ENCODE measurements at places on chromosomes 4 and X.

- no peak for DNase-seq
- no peak overlapping the region for H3K4me3 ChIP-seq
- no peaks in the 10 kb centered on the region for H3K36me3 ChIP-seq
Measured at GRCh38 chrX:8413279-8413678, 51.4 kb upstream of the VCX3B start.

DNA sequence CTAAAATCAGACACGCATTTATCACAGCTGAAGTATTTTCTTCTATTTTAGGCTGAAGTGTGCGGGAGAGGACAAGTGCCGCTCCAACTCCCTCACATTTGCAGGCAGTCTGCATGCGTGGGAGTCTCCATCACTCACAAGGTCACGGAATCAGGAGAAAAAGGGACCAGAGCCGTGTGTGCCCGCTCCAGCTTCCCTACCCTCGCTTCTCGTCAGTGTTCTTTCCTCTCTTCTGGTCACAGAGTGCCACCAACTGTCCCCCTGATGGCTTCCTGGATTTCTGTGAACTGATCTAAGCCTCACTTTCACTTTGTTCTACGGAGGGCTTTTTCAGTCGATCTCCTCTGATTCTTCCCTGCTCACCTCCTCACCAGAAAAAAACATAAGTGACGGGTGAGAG, 407.4 kb upstream of the AADAT start:
- H3K4me3 ChIP-seq: no peak overlapping the region
- peak; percentile 14 for DNase-seq
- H3K36me3 ChIP-seq: no peaks in the 10 kb centered on the region
- no peaks in the 10 kb centered on the region for H3K4me1 ChIP-seq

DNA sequence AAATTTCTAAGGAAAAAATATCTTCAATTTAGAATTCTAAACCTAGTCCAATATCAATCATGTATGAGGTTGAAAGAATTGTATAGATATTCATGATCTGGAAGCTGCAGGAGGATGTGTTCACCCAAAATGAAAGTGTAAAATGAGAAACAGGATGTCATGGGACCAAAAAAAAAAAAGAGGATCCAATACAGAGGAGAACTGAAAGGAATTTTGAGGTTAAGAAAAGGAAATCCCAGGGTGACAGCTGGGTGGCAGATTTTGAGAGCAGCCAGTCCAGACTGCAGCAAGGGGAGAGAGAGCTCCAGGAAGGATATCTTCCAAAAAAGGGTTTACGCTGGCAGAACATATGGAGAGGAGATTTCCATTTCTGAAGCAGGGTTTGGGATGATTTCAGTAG, 38.9 kb downstream of the TLR10 start:
- no peak overlapping the region for H3K4me3 ChIP-seq
- DNase-seq: peak; percentile 27
- H3K27me3 ChIP-seq: no peaks in the 10 kb centered on the region

DNA sequence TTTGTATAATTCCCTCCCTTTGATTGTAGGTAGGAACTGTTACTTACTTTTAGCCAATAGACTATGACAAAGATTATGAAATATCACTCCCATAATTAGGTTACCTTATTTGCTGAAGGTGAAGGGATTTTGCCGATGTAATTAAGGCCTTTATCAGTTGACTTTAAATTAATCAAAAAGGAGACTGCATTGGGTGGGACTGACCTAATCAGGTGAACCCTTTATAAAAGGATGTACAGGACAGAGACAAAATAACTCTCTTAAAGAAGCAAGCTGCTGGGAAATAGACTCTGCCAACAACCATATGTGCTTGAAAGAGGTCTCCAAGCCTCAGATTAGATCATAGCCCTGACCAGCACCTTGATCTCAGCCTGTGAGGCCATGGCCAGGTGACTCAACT, 167.6 kb downstream of the SOX3 start:
- H3K27me3 ChIP-seq: no peaks in the 10 kb centered on the region
- H3K27ac ChIP-seq: no peak overlapping the region
- no peak for DNase-seq
- H3K36me3 ChIP-seq: no peaks in the 10 kb centered on the region

GRCh38 chrX:11382930-11383329, 89.7 kb downstream of the AMELX start:
- no peak overlapping the region for H3K27ac ChIP-seq
- H3K4me3 ChIP-seq: no peak overlapping the region
- DNase-seq: no peak
- no peaks in the 10 kb centered on the region for H3K27me3 ChIP-seq
- no peaks in the 10 kb centered on the region for H3K36me3 ChIP-seq
- peaks cover 2% of the 10 kb centered on the region for H3K4me1 ChIP-seq

GRCh38 chr4:69576251-69576877, 63.1 kb downstream of the UGT2A2 start:
- no peak for DNase-seq
- H3K4me1 ChIP-seq: no peaks in the 10 kb centered on the region
- no peak overlapping the region for H3K27ac ChIP-seq
- no peaks in the 10 kb centered on the region for H3K27me3 ChIP-seq
- H3K4me3 ChIP-seq: no peak overlapping the region

- no peaks in the 10 kb centered on the region for H3K4me1 ChIP-seq
- peaks cover 7% of the 10 kb centered on the region for H3K36me3 ChIP-seq
- H3K27me3 ChIP-seq: no peaks in the 10 kb centered on the region
- no peak overlapping the region for H3K4me3 ChIP-seq
Measured at GRCh38 chrX:115652221-115652620, 91.2 kb downstream of the PLS3 start.

DNA sequence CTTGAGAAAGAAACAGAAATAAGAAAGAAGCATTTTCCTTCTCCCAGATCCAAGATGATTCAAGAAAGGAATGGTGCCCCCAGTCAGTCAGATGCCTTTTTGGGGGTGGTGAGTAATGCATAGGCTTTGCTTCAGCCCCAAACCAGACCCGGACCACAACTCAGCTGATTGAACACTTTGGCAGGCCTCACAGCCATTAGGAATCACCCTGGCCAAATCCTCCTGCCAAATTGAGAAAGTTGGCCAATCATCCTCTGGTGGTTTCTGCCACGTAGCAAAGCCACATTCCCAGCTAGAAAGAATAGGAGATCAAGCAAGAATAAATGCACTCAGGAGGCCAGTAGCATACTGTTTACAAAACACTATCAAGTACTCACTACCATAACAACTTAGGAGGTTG, 33.7 kb downstream of the FRMD7 start:
- H3K36me3 ChIP-seq: no peaks in the 10 kb centered on the region
- H3K27ac ChIP-seq: no peak overlapping the region
- H3K27me3 ChIP-seq: no peaks in the 10 kb centered on the region

DNA sequence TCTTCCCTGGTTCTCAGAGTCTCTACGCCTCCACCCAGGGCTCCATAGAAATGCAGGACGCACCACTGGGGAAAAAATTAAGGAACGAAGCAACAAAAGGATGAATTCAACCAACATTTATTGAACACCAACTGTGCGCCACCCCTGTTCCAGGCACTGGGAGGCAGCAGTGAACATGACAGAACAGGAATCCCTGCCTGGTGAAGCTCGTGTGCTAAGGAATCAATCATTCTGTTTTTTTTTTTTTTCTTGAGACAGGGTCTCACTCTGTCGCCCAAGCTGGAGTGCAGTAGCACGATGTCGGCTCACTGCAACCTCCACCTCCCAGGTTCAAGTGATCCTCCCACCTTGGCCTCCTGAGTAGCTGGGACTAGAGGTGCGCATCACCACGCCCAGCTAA, 1.9 kb upstream of the FTSJ1 start:
- no peak overlapping the region for H3K27ac ChIP-seq
- no peak overlapping the region for H3K4me3 ChIP-seq
- peaks cover 7% of the 10 kb centered on the region for H3K36me3 ChIP-seq
- peaks cover 24% of the 10 kb centered on the region for H3K4me1 ChIP-seq
- DNase-seq: peak; percentile 38

GRCh38 chr4:38861791-38862190, 5.2 kb upstream of the TLR6 start:
- no peaks in the 10 kb centered on the region for H3K27me3 ChIP-seq
- no peaks in the 10 kb centered on the region for H3K36me3 ChIP-seq
- H3K4me1 ChIP-seq: peaks cover 5% of the 10 kb centered on the region

- peak overlapping the region; percentile 76 for H3K4me3 ChIP-seq
- H3K36me3 ChIP-seq: no peaks in the 10 kb centered on the region
- H3K4me1 ChIP-seq: no peaks in the 10 kb centered on the region
- peaks cover 35% of the 10 kb centered on the region for H3K27me3 ChIP-seq
Measured at GRCh38 chr4:3041192-3042142, 32.9 kb downstream of the HTT-AS start.

DNA sequence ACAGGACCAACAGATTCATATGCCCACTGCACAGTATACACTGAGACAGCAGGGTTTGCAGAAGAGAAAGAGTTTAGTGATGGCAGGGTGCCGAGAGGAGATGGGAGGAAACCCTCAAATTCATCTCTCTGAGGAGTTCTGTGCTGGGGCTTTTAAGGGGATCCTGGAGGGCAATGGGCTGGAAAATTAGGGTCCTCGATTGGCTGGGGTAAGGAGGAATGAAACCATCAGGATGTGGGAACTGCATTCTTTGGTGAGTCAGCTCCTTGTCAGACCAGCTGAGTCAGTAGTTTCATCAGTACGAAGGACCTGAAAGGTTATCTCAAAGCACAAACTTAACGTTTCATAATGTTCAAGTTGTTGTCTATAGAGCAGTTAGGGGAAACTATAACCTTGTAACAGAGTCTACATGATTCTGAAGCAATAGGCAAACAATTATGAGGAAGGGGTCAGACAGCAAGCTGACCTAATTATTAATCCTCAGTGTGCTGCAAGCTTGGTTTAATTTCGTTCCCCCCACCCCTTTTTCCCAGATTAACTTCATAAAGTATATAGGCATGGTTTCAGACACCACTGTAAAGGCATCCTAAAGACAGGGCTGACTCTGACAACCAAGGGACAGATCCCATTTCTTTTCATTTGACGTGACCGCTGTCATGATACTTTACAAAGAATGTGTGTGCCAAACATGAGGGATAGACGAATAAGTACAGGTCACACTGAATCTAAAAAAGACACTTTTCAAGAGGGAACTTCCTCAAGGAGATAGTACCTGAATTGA, 1.5 kb upstream of the MSMO1 start:
- no peak overlapping the region for H3K4me3 ChIP-seq
- peak; percentile 76 for DNase-seq
- H3K27ac ChIP-seq: peak overlapping the region; percentile 65
- peaks cover 10% of the 10 kb centered on the region for H3K4me1 ChIP-seq

- no peaks in the 10 kb centered on the region for H3K4me1 ChIP-seq
- H3K27ac ChIP-seq: no peak overlapping the region
- H3K36me3 ChIP-seq: no peaks in the 10 kb centered on the region
- H3K27me3 ChIP-seq: no peaks in the 10 kb centered on the region
- H3K4me3 ChIP-seq: no peak overlapping the region
Measured at GRCh38 chr4:97150966-97151365, 992.3 kb downstream of the STPG2 start.

GRCh38 chr4:17124767-17125166, 226.3 kb upstream of the LDB2 start:
- H3K27me3 ChIP-seq: no peaks in the 10 kb centered on the region
- no peak overlapping the region for H3K4me3 ChIP-seq
- no peak overlapping the region for H3K27ac ChIP-seq
- H3K36me3 ChIP-seq: no peaks in the 10 kb centered on the region
- DNase-seq: no peak
- no peaks in the 10 kb centered on the region for H3K4me1 ChIP-seq

GRCh38 chr4:160159457-160159856, 1056.6 kb downstream of the RAPGEF2 start:
- H3K4me1 ChIP-seq: no peaks in the 10 kb centered on the region
- no peak overlapping the region for H3K27ac ChIP-seq
- H3K4me3 ChIP-seq: no peak overlapping the region
- no peaks in the 10 kb centered on the region for H3K27me3 ChIP-seq
- H3K36me3 ChIP-seq: peaks cover 2% of the 10 kb centered on the region
- DNase-seq: no peak

GRCh38 chr4:163866728-163867315, 372.3 kb downstream of the TMA16 start:
- no peak overlapping the region for H3K27ac ChIP-seq
- H3K4me1 ChIP-seq: no peaks in the 10 kb centered on the region
- H3K27me3 ChIP-seq: no peaks in the 10 kb centered on the region
- peak; percentile 80 for DNase-seq
- no peaks in the 10 kb centered on the region for H3K36me3 ChIP-seq

GRCh38 chrX:107484002-107484726, 34.7 kb downstream of the FRMPD3 start:
- DNase-seq: peak; percentile 24
- H3K4me1 ChIP-seq: no peaks in the 10 kb centered on the region
- no peak overlapping the region for H3K4me3 ChIP-seq
- H3K36me3 ChIP-seq: no peaks in the 10 kb centered on the region
- no peak overlapping the region for H3K27ac ChIP-seq
- peaks cover 70% of the 10 kb centered on the region for H3K27me3 ChIP-seq

GRCh38 chr4:139028191-139028661, 12.6 kb downstream of the NOCT start:
- H3K27me3 ChIP-seq: no peaks in the 10 kb centered on the region
- H3K27ac ChIP-seq: no peak overlapping the region
- peaks cover 4% of the 10 kb centered on the region for H3K36me3 ChIP-seq
- no peak for DNase-seq
- no peak overlapping the region for H3K4me3 ChIP-seq
- peaks cover 7% of the 10 kb centered on the region for H3K4me1 ChIP-seq

DNA sequence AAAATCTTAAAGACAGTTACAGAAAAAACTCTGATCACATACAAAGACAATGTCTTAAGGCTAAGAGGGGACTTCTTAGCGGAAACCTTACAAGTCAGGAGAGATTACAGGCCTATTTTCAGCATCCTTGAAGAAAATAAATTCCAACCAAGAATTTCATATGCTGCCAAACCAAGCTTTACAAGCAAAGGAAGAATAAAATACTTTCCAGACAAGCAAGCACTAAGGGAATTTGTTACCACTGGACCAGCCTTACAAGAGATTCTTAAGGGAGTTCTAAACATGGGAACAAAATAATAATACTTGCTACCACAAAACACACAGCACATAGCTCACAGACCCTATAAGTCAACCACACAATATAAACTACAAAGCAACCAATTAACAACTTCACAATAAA, 255.8 kb upstream of the ZFP42 start:
- no peaks in the 10 kb centered on the region for H3K36me3 ChIP-seq
- no peaks in the 10 kb centered on the region for H3K4me1 ChIP-seq
- no peak overlapping the region for H3K4me3 ChIP-seq
- H3K27ac ChIP-seq: no peak overlapping the region
- H3K27me3 ChIP-seq: no peaks in the 10 kb centered on the region

- H3K4me1 ChIP-seq: peaks cover 50% of the 10 kb centered on the region
- H3K4me3 ChIP-seq: peak overlapping the region; percentile 76
- H3K36me3 ChIP-seq: peaks cover 37% of the 10 kb centered on the region
- H3K27ac ChIP-seq: no peak overlapping the region
Measured at GRCh38 chr4:1721666-1722550, 587 bp downstream of the TACC3 start.

DNA sequence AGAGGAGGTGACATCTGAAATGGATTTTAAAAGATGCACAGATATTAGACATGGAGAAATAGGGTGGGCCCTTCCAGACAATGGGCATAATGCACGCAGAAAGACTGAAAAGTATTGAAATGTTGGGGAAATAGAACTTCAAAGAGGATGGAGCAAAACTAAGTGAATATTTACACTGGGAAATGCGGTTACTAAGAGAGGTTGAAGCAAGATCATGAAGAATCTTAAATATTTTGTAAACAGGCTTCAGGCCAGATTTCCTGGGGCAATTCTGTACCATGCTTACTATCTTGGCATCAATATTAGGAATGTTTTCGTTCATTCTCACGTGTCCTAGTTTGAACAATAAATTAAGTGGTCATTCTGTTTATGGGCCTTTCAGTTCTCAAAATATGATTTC, 216.3 kb downstream of the ADAMTS3 start:
- no peak for DNase-seq
- H3K4me1 ChIP-seq: no peaks in the 10 kb centered on the region
- H3K4me3 ChIP-seq: no peak overlapping the region
- no peak overlapping the region for H3K27ac ChIP-seq
- H3K27me3 ChIP-seq: no peaks in the 10 kb centered on the region

Measured in mesenchymal stem cell (in vitro differentiated cells and primary cell).